Aorta (tissue), 5 donors: ENCODE measurements at places on chromosomes 5 and 9.
A peak's percentile ranks its signal among the peaks of the same experiment; 100 is the strongest.

- DNase-seq: no peak
These were observed 93.0 kb downstream of the PCSK5 start for GRCh38 chr9:75983319-75984045.

DNA sequence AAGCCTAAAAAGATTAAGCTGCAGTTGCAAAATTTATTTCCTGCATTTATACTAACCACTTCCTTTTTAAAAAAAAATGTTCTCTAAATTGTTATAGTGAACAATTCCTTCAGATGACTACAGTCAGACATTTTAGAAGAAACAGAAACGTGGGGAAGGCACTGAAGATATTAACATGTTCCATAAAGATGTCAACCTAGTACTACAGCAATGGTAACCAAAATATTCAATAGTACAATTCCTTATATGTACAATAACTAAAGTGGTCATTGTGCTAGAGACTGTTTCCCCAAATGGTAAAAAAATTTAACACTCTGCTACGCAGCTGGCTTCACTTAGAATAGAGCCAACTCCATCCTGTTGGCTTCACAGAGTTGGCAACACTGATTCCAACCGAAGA is 97.7 kb downstream of the FNBP1 start:
- no peak for DNase-seq

- DNase-seq: no peak
These were observed 363.2 kb upstream of the MPDZ start for GRCh38 chr9:13642646-13643045.

DNA sequence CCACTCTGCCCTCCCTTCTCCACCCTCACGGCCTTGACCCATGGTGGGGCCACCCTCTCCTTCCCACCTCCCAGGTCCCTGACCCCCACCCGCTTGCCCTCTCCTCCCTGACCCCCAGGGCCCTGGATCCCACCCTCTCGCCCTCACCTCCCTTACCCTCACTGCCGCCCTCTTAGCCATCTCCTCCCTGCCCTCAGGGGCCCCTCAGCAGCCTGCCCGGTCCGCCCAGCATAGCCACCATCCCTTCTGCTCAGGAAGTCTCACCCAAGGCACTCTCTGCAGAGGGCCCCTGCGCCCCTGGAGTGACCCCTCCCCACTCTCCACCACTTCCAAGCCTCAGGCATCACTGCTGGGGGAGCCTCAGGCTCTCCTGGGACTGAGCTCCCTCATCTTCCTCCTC is 66.3 kb downstream of the MRPL36 start:
- DNase-seq: peak; percentile 62

DNA sequence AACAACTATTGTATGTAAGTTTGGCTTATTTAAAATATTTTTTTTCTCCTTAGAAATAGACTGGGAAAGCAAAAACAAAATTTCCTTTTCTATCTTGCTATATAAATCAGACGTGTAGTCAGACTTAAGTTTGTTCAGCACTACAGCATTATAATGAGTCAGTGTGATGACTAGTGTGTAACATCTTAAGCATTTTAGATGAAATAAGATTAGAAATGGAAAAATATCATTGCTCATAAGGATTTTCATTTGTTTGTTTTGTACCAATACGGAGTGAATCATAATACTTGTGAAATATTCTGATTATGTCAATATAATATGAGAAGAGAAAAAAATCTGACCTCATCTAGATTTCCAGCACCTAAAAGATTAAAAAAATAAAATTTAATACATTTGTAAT is 64.7 kb upstream of the RICTOR start:
- no peak for DNase-seq

GRCh38 chr5:161410640-161411039 is 135.9 kb downstream of the GABRB2 start:
- DNase-seq: no peak

- DNase-seq: no peak
These were observed 279.2 kb upstream of the ZNF462 start for GRCh38 chr9:106583751-106584150.

DNA sequence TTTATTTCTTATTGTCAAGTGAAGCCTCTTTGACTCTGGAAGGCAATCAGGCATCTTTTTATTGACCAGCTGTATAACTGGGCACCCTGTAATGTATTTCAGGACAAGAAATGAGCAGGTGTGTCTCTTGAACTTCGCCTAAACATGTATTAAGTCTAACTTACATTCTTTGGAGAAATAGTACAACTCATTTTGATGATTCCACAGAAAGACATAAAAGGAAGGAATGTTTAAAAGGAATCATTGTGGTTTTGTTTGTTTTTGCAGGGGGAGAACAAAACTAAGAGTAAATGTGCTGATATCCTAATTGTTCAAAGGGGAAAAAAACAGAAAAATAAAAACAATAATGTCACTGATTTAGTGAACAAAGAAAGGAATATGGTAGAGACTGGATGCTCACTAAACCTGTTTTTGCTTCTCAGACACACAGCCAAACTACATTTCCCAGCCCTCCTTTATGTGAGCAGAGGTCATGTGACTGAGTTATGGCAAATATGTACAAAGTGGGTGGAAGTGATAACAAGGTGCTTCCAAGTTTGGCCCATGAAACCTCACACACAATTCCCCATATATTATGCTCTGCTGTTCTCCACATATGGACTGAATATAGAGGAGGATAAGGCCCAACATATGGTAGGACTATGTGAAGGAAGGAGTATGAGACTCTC is 150.6 kb upstream of the ACOT12 start:
- DNase-seq: no peak

DNA sequence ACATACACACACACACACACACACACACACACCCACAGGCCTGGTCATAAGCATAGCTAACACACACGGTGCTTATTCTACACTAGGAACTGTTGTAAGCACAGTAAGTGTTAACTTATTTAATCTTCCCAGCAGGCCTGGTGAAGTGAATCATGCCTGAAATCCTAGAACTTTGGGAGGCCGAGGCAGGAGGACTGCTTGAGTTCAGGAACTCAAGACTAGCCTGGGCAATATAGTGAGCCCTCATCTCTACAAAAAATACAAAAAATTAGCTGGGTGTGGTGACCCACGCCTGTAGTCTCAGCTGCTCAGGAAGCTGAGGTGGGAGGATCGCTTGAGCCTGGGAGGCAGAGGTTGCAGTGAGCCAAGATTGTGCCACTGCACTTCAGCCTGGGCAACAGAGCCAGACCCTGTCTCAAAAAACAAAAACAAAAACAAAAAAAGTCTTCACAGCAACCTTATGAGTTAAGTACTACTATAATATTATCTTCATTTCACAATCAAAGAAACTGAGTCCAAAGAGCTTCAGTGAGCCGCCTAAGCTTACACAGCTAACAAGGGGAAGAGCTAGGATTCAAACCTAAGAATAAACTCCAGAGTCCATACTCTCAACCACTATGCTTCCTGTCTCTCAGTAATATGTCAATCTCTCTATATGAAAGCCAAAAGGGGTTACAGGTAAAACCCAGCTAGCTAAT is 2.3 kb downstream of the MEGF9 start:
- no peak for DNase-seq

GRCh38 chr9:88502552-88503034 is 32.4 kb upstream of the NXNL2 start:
- no peak for DNase-seq

DNA sequence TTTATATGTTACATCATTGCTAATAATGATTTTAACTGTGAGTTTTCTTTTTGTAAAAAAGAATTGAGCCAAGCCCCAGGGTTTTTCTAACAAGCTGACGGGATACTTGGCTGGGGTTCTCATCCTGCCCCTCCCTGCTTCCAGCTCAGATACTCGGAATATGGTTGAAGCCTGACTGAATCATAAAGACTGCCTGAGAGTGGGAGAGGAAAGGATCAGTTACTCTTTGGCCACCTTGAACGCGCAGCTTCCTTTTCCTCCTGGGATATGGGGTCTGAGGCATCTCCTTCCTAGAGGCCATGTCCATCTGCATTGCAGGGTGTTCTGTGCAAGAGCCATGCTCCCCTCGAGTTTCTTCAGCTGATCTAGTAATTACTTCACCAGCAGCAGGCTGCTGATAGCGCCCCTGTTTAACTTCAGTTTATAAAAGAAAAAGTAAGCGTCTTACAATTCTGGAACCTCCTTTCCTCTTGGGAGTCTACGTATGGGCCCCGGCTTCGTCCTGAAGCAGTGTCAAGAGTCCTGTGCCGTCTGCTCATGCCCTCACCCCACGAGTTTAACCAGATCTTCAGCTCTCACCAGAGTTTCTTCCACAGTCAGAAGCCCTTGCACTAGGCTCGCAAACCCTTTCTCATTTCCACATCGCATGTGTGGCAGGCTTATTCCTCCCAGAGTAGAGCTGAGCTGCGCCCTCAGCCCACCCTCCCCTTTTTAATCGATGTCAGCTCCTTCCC is 130.0 kb downstream of the MVB12B start:
- DNase-seq: no peak

- DNase-seq: peak; percentile 84
These were observed 8.4 kb upstream of the RGS3 start for GRCh38 chr9:113454914-113455761.

DNA sequence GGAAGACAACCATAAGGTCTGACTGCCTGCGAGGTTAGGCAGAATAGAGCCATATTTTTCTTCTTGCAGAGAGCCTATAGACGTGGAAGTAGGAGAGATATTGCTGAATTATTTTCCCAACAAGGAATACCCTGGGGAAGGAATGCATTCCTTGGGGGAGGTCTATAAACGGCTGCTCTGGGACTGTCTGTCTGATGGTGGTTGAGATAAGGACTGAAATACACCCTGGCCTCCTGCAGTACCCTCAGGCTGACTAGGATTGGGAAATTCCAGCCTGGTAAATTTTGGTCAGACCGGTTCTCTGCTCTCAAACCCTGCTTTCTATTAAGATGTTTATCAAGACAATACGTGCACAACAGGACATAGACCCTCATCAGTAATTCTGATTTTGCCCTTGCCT is 617.5 kb upstream of the GRIN3A start:
- DNase-seq: no peak
